ENCODE measurements at places on chromosomes 1 and 21. TPM values are rescaled to one million over a fixed set of nuclear protein-coding genes. Genes with fewer than 3 reads are reported as not detected.

Gene TAS1R1
- total RNA-seq, result not detected

Gene DAB1
- total RNA-seq, result 2.7 TPM

Gene PPIE
- 68.7 TPM for total RNA-seq

Gene TDRD10
- total RNA-seq, result not detected

Gene RPAP2
- 25.6 TPM for total RNA-seq

Gene ARTN
- not detected for total RNA-seq

Gene HES3
- not detected for total RNA-seq

Gene LRRN2
- not detected for total RNA-seq

GRCh38 chr1:53075761-53076163 is 13.7 kb downstream of the PODN start:
- H3K27me3 ChIP-seq, result no peaks in the 10 kb centered on the region
- H3K4me1 ChIP-seq, result no peaks in the 10 kb centered on the region
- no peak overlapping the region for H3K4me3 ChIP-seq

- ATAC-seq, result no peak
- H3K4me1 ChIP-seq, result peaks cover 25% of the 10 kb centered on the region
- H3K27me3 ChIP-seq, result no peaks in the 10 kb centered on the region
- no peak overlapping the region for H3K4me3 ChIP-seq
These were observed 52.9 kb downstream of the LRRC8D start for GRCh38 chr1:89873770-89874169.

DNA sequence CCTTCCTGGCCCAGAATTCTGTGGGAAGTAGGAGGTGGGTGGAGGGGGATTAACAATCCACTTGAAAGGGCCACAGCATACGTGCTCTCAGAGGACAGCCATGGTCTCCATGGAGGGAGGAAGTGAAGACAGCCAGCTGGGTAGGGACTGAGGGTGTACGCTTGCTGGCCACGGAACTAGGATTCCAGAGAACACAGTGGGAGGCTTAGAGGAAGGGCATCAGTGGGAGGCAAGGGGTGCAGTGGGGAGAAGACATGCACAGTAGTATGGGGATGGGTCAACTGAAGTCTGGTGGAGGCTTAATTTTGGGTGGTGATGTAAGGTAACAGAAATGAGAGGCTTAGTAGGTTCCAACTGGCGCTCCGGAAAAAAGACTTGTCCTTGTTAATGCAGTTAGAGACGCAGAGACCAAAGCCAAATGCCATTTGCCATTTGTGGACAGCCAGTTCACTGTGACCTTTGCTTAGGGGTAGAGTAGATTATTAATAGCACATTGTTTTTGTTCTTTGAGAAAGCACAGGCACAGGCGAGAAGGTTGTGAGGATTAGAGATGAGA is 103.0 kb downstream of the ZSCAN20 start:
- no peaks in the 10 kb centered on the region for H3K36me3 ChIP-seq
- H3K4me1 ChIP-seq, result no peaks in the 10 kb centered on the region
- ATAC-seq, result no peak
- H3K27me3 ChIP-seq, result peaks cover 40% of the 10 kb centered on the region

- peaks cover 75% of the 10 kb centered on the region for H3K36me3 ChIP-seq
- H3K4me1 ChIP-seq, result peaks cover 28% of the 10 kb centered on the region
These were observed 3.0 kb downstream of the ATP2B4 start for GRCh38 chr1:203629507-203630082.

- peak; percentile 56 for ATAC-seq
- no peak overlapping the region for H3K27ac ChIP-seq
- peak overlapping the region; percentile 78 for H3K4me3 ChIP-seq
These were observed 25.6 kb upstream of the NFIA start for GRCh38 chr1:61056573-61057439.

DNA sequence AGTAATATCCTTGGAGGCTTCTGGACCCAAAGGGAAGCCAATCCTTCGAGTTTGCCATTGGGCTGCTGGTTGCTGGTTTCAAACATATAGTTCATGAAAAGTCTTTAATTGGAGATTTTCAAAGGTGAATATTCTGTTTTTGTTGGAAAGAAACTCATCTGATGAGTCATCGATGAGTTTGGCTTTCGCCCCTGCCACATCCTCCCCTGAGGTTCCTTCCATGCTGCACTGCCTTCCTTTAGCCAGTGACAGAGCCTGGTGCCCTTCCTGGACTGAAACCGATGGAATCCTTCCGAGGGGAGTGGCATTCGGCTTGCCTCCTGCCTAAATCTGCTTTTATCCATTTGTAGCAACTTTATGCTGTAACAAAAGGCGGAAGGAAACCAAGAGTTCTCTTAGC is 550.0 kb downstream of the KIF26B start:
- no peaks in the 10 kb centered on the region for H3K27me3 ChIP-seq
- no peaks in the 10 kb centered on the region for H3K36me3 ChIP-seq
- no peaks in the 10 kb centered on the region for H3K4me1 ChIP-seq
- no peak for ATAC-seq
- no peak overlapping the region for H3K4me3 ChIP-seq

DNA sequence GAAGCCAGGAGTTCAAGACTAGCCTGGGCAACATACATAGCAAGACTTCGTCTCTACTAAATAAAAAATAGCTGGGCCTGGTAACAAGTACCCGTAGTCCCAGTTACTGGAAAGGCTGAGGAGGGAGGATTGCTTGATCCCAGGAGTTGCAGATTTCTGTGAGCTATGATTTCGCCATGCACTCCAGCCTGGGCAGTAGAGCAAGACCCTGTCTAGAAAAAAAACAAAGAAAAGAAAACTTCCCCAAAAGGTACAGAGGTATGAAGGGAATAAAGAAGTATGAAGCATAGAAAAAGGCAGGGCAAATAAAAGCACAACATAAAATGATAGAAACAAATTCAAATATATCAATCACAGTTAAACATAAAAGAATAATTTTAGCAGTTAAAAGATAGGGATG is 28.7 kb downstream of the RPRD2 start:
- peaks cover 24% of the 10 kb centered on the region for H3K4me1 ChIP-seq
- no peaks in the 10 kb centered on the region for H3K27me3 ChIP-seq
- no peak for ATAC-seq
- no peak overlapping the region for H3K4me3 ChIP-seq

GRCh38 chr1:164660412-164660772 is 101.4 kb downstream of the PBX1 start:
- no peak overlapping the region for H3K4me3 ChIP-seq
- H3K27me3 ChIP-seq, result no peaks in the 10 kb centered on the region
- H3K27ac ChIP-seq, result no peak overlapping the region
- H3K36me3 ChIP-seq, result no peaks in the 10 kb centered on the region
- ATAC-seq, result peak; percentile 72
- peaks cover 4% of the 10 kb centered on the region for H3K4me1 ChIP-seq

- H3K27ac ChIP-seq, result no peak overlapping the region
- no peaks in the 10 kb centered on the region for H3K27me3 ChIP-seq
- H3K4me1 ChIP-seq, result no peaks in the 10 kb centered on the region
- H3K4me3 ChIP-seq, result no peak overlapping the region
- no peaks in the 10 kb centered on the region for H3K36me3 ChIP-seq
These were observed 1906.2 kb downstream of the NCAM2 start for GRCh38 chr21:22904385-22904784.

- no peak overlapping the region for H3K27ac ChIP-seq
- peaks cover 33% of the 10 kb centered on the region for H3K27me3 ChIP-seq
- no peak overlapping the region for H3K4me3 ChIP-seq
- H3K36me3 ChIP-seq, result no peaks in the 10 kb centered on the region
- H3K4me1 ChIP-seq, result no peaks in the 10 kb centered on the region
These were observed 78.8 kb upstream of the NR5A2 start for GRCh38 chr1:199948587-199949280.

- peaks cover 4% of the 10 kb centered on the region for H3K36me3 ChIP-seq
- no peak overlapping the region for H3K4me3 ChIP-seq
- H3K27ac ChIP-seq, result no peak overlapping the region
- no peak for ATAC-seq
These were observed 69.1 kb downstream of the DISC1 start for GRCh38 chr1:231695439-231696255.

DNA sequence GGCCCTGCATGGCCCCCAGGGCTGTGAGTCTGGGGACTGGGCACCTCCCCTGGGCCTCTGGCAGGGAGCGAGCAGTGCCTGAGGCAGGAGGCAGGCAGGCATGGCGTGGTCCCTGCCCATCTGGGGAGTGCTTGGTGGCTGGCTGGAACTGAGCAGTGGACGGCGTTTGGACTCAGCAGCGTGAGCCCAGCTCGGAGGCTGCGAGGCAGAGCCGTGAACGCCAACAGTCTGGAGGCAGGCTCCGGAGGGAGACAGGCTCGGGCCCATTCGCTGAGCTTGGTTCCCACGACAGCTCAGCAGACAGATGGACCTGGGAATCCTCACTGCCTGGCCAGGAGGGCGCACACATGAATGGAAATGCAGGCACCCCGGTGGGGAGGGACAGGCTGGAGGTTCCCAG is 160.7 kb upstream of the POU3F1 start:
- H3K27me3 ChIP-seq, result peaks cover 15% of the 10 kb centered on the region
- H3K36me3 ChIP-seq, result no peaks in the 10 kb centered on the region
- no peak overlapping the region for H3K27ac ChIP-seq
- ATAC-seq, result no peak
- H3K4me3 ChIP-seq, result no peak overlapping the region

- H3K4me1 ChIP-seq, result peaks cover 10% of the 10 kb centered on the region
- H3K27me3 ChIP-seq, result no peaks in the 10 kb centered on the region
- peaks cover 90% of the 10 kb centered on the region for H3K36me3 ChIP-seq
- ATAC-seq, result no peak
- peak overlapping the region; percentile 4 for H3K27ac ChIP-seq
- H3K4me3 ChIP-seq, result no peak overlapping the region
These were observed 177.9 kb downstream of the PGBD5 start for GRCh38 chr1:230248016-230248888.

DNA sequence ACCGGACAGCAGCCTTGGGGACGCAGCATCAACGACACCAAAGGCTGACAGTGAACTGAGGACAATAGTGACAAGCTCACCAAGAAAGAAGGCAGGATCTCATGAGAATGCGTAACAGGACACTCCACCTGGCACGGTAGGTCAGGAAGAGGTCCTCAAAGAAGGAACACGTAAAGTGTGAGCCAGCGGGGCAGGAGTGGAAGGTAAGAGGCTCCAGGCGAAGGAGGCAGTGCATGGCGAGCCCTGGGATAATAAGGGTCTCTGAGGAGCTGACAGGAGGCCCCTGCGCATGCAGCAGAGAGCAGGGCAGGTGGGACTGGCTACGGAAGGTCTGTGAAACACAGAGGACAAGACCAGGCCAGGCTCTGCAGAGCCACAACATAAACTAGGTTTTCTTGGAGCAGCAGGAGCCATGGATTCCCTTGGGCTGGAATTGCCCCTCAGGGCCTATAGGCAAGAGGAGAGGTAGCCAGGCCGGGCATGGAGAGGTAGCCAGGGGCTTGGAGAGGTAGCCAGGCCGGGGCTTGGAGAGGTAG is 8.2 kb downstream of the LSS start:
- peaks cover 31% of the 10 kb centered on the region for H3K36me3 ChIP-seq
- H3K27me3 ChIP-seq, result no peaks in the 10 kb centered on the region
- no peak for ATAC-seq
- H3K4me1 ChIP-seq, result peaks cover under 1% of the 10 kb centered on the region
- no peak overlapping the region for H3K4me3 ChIP-seq
